CD4-positive, alpha-beta T cell treated with Interleukin-17A for 1 hour (primary cell): ENCODE measurements at places on chromosomes 5 and 9.
A peak's percentile ranks its signal among the peaks of the same experiment; 100 is the strongest.

DNA sequence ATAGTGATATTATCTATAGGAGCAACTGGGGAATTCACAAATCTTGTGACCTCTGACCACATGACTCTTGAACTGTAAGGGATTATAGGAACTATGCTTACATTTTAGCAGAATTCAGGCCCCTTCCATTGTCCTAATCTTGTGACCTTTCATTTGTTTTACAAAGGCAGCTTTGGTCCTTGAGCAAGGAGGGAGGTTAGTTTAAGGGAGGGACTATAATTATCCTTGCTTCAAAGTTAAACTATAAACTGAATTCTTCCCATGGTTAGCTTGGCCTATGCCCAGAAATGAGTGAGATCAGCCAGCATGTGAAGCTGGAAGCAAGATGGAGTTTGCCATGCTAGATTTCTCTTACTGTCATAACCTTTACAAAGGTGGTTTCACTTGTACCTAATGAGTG is 51.2 kb downstream of the TARS1 start:
- no peak for DNase-seq

DNA sequence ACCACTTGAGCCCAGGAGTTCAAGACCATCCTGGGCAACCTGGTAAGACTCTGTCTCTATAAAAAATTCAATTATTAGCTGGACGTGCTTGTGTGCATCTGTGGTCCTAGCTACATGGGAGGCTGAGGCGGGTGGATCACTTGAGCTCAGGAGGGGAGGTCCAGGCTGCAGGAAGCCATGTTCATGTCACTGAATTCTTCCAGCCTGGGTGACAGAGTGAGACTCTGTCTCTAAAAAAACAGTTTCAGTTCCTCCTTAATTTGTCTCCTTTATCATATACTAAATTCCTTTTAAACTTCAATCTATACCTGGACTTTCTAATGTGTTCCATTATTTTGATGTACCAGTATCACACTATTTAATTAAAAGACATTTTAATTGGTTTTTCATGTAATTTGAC is 422.2 kb upstream of the TLE4 start:
- no peak for DNase-seq

DNA sequence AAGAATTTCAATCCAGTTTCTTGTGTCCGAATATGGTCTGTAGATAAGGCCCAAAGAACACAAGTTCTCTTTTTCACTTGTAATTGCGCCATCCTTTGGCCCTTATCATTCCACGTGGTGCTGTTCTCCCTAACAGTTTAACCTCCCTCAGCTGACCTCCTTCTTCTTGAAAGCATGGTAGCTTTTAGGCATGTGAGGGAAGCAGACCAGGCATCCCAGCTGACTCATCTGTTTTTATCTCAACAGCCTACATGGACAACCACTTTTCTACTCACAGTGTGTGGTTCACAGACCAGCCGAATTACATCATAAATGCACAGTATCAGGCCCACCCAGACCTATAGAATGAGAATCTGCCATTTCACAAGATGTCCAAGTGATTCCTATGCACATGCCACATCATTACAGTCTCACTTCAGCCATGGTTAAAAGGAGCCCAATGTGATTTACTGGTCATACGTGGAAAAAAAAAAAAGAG is 26.9 kb upstream of the PLIN2 start:
- DNase-seq: no peak

DNA sequence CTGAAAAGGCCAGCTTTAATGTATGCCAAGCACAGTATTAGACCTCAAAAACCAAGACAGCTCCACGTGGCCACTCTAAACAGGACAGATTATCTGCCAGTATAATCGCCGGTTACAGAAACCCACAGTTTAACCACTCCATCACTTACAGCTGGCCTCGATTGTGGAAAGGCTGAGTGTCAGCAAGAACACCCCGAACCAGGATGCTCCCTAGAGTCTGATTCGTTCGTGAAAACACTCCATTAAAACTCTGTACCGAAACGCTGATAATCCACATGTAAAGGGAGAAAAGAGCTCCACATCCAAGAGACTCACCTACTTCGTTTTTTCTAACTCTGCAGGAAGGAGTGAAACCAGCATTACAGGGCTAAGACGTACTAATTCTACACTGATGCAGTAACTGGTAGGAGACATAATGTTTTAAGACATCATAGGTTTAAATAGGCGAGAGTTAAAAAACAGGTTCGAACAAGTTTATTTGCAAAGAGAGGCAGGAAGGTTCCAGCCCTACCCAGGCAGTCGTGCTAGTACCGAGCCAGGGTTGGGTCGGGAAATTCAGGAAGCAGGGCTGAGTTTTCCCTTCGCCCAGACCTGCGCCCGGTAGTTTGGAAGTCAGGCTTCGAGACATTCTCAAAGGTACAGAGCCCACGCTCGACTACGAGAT is 949 bp downstream of the SERINC5 start:
- peak; percentile 54 for DNase-seq

DNA sequence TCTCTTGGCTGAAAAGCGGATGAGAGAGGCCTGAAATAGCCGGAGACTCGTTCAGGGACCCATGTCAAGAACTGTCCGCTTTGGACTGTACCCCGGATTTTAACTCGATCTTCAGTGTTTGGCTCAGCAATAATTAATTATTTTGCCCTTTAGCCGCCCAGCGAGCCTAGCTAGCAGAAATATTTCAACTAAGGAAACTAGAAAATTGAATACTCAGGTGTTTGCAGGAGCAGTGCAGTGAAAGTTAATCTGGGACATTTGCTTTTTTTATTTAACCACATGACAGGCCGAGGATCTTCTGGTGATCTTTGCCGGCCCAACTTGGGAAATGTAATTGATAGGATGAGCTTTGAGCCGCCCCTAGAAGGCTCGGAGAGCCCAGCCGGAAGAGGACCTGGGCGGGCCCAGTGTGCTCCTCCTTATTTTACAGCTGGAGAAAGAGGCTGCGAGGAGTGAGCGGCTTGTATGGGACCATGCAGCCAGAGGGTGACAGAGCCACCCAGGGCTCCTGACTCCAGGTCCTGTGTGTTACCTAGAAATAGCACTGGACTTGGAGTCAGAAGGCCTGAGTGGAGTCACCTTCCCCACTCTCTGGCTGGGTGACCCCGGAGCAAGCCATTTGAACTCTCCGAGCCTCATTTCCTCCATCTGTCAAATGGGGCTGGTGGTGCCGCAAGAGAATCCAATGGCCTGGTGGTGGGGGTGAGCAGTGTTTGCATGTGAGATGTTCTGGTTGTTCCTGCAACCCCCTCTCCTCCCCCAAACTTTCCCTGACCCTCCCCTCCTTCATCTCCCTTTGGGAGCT is 2.4 kb downstream of the PPARGC1B start:
- no peak for DNase-seq

GRCh38 chr9:107838766-107839165 is 349.2 kb upstream of the KLF4 start:
- no peak for DNase-seq

DNA sequence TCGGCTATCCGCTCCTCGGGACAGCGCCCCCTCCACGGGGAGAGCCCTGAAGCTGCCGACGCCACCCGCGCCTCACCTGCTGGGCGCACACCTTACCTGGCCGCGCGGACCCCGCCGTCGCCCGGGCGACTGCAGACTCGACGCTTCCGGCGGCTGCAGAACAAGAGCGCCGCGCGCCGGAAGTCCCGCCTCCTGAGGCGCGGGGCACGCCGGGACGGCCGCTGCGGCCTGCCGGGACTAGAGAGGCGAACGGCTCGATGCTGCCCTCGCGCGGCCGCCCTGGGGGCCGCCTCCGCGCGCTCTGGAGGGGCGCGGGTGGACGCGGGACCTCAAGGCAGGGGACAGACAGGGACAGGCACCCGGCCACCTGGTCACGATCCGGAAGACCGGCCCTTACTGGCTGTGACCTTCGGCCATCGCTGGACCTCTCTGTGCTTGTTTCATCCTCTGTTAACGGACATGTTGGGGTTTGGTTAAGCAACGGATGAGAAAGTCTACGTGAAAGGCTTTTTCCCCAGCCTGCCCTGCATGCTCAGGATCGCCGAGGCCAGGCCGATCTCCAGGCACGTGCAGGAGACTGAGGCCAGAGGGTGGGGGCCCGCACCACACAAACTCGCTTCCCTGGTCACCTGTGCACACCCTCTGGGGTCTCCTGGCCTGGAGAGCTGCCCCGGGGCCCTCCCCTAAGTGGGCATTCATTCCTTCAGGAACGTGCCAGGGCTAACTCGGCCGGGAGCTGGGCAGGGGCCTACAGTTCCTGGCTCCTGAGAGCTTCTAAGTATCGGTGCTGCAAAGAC is at the start of gene SNAPC4:
TSS of gene SNAPC4 (minus strand) at position 133 of the 797 bp plus-strand sequence. CDS start 1,742 bp downstream, outside the sequence.
- peak; percentile 87 for DNase-seq

DNA sequence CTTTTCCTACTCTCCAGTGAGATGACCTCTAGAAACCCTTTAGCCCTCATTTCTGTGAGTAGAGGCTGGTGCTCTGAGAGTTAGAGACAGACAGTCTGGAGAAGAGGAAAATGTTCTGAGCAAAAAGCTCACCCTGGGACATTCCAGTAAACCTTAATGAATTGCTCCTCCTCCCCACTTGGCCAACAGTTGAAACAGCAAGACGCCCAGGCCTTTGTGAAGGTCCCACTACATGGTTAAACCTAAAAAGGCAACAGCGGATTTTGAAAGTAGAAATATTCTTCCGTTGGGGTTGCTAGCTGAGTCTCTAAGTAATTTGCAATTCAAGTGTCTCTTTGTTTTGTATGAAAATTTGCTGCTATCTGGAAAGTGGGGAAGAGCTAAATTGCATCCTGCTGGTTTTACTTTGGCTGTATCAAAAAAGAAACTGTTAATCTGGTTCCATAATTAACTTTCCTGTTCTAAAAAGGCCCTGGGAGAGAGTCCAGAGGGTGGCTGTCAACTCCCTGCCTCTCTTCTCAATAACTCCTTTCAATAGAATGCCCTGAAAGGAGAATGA is 63.8 kb downstream of the ATP10B start:
- DNase-seq: no peak

- DNase-seq: no peak
Observed at GRCh38 chr5:175148636-175149172, 295.3 kb downstream of the DRD1 start.

DNA sequence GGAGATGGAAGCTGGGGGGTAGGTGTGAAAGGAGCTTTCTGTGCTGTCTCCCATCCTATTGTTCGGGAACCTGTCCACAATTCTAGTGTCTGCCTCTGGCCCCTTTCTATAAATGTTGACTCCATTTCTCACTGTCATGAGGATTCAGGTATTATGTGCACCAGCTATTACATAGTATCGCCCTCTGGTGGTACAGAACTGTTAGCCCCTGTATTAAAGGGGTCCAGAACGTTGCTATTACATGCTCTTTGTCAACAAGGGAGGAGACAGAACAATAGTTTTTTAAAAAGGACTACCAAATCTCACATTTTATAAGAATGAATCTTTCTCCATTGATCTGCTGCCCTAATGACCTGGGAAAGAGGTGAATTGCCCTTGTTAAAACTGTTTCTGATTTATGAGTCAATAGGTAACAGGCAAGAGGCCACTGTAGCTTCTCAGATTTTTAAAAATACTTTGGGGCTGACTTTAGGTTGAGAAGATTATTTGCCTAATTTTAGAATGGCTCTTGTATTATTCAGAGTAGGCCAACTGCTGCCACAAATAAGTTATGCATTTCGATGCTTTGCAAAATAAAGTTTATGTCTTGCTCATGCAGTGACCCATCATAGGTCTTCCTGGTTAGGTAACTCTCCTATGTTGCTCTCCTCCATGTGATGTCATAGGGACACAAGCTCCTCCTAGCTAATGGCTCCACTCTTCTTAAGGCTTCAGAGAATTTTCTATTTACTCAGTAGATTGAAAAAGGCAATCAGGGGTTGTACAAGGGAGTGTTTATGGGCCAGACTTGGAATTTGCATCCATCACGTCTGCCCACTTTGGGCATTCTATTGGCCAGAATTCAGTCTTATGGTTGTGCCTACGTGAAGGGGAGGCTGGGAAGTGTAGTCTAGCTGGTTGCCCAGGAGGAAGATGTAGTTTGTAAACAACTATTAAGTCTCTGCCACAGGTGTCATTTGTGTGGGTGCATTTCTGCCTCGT is 20.8 kb downstream of the DCANP1 start:
- DNase-seq: peak; percentile 57
